ENCODE measurements at places on chromosomes 11 and 22. TPM values are rescaled to one million over a fixed set of nuclear protein-coding genes. Genes with fewer than 3 reads are reported as not detected.

Gene FGF4
- not detected for total RNA-seq

Gene PGA5
- not detected for total RNA-seq

Gene CFAP68
- 29.9 TPM for total RNA-seq

Gene SLC22A25
- not detected for total RNA-seq

Gene TMPRSS5
- 1.9 TPM for total RNA-seq

Gene MYOD1
- total RNA-seq = not detected

Gene FAT3
- total RNA-seq = not detected

Gene CELSR1
- 0.24 TPM for total RNA-seq

Gene SCGB1D1
- total RNA-seq = not detected

Gene OR51I1
- total RNA-seq = not detected

Gene IPO7
- total RNA-seq = 161 TPM

Gene HEPHL1
- not detected for total RNA-seq
